HAP-1 (cell line): ENCODE measurements at places on chromosomes 3 and 15.

DNA sequence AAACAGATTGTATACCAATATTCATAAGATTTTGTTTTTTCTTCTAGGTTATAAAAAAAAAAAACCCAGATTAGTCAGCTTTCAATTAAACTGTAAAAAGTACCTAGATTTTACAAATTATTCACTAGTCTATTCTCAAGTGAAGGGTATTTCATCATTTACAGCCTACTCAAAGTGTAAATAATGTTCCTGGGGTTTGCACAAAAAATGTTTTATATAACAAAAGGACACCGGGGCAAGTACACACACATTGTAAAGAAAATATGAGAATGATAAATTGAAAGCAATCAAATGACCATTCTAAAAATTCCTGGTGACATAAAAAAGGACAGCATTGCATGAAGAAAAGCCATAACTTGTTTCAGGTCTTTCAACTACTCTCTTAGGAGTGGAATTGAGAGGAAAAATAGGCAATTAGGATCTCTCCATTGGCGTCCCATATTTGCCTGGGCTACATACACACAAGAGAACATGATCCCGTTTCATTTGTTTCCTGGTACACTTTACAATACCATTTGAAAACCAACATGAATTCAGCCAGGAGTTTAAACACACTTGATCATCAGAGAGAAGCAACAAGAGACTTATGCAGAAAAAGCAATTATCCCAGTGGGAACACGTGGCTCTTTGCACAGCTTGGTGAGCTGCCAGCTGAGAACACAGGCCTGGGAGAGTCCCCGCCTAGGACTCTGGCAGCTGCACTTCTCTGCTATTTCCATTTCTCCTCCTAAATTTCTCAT, 1039.2 kb downstream of the ROBO1 start:
- peak; percentile 85 for DNase-seq

DNA sequence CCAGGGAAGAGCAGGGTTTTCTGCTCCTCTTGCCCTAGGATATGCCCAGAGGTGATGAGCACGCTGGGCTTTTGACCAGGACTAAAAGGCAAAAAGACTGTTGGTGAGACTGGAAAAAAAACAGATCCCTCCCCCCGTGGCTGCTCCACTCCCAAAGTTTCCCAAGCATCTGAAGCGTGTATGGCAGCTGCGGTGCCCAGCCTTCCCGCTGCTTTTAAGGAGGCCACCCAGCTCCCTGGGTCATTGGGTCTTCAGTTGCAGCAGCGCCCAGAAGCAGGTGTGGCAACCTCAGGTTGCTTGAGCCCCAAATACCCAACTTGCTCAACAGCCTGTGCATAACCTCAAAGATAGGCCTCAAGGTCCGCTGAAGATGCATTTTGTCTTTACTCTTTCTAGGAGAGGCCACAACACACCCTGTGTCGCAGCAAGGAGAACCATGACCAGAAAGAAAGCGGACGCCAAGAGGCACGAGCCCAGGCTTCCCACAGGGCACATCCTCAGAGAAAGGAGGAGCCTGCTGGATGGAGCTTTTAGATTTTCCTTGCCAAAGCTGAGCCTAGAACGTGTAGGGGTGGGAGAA, 2.0 kb downstream of the SRGAP3 start:
- no peak for DNase-seq

DNA sequence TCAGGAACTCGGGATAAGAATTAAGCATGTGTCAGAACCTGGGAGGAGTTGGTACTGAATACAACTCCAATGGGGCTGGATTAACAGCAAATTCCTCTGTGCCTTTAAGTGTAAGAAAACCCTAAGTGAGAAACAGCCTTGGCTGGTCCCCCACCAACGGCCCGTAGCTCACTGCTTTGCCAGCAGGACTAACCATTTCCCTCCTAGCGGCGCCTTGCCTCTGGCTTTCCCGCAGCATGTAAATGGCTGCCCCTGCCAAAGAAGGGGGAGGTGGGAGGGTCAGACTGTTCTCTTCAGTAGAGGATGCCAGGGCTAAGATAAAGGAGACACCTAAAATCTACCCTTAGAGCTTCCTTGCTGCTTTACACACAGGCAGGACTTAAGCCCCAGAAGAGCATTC, 51.0 kb upstream of the SH3GL3 start:
- no peak for DNase-seq

DNA sequence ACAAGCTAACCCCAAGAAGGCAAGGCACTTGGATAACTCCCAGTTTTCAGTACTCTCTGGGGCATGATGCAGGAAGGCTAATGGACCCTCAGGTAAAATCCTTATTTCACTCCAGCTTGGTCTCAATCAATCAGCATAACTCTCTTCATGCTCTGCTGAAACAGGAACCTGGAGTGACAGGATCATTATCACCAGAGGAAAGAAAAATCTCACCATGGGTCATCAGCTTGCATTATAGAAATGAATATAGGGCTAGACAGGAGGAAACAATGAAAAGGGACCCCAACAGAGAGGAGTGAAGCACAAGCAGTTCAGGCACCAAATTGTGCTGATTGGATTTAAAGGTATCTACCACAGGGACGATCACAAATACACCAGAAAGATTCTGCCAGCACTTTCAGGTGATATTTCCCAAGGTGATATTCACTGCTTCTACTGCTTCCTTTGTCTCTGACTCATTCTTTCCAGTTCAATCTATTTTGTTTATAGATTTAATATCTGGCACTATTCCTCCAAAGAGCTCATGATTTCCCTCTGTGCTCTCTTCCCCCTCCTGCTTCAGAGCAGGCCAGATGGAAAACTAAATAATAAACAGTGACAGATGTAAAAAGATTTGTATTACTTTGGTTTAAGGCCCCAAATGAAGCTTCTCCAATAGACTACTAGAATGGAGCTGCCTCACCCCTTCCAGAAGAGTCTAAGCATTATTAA, 22.9 kb upstream of the THUMPD3 start:
- no peak for DNase-seq

DNA sequence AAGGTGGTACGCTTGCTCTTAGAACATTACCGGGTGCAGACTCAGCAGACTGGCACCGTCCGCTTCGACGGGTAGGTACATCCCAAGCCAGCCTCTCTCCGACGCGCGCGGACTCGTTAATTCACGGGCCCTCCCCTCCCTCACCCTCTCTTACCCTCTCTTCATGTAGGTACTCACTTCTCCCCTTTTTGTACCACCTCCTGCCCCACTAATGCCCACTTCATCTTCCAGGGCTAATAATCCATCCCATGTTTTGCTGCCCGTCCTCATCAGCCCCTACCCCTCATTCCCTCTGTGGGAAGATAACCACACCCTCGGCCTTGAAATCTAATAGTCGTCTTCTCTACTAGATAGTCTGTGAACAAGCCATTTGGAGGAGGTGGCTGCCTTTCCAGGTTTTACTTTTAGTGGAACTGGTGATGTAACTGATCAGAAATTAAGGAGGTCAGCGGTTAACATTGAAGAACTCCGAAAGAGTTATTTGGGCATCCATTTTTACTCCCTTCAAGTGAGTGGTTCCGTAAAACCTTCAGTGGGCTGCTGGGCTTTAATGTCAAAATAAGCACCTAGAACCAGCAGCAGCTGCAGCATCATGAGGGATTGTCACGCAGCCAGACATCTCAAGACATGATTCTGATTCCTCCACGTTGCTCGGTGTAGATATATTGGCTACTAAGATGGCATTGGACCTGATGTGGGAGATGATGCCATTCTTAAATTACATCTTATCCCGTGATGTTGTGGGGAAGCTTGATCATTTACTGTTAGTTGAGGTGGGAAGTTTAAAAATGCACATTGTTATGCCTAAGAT, 1.3 kb downstream of the FEM1B start:
- DNase-seq: peak; percentile 77

DNA sequence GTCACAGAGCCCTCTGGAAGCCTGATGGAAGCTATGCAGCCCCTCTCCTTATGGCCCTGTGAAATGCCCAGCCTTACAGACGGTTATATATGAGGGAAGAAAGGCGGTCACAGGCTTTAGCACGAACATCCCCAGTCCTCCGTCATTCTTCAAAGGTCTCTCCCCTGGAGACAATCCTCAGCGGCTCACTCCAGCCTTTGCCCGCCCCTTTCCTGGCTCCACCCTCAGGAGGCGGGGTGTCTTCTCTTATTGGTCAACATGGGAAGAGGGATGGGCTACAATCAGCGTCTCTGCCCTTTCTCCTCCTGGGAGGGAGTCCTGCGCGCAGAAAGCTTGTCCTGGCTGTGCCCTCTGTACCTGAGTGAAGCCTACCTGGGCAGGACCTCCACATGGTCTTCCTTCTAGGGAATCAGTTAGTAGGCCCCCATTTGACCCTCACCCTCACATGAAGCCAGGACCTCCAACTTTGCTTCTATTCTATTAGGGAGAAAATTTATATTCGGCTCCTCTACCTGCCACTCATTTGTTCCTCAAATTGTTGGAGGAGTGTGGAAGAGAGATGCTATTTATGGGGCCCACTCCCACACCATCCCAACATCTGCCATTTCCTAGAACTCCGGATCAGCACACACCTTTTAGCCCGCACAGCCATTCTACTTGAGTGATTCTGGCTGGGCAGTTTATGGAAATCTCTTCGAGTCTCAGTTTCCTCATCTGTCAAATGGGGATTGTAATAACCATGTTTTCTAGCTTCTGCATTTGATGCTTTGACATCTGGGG, 112.9 kb upstream of the SLC6A11 start:
- peak; percentile 4 for DNase-seq

DNA sequence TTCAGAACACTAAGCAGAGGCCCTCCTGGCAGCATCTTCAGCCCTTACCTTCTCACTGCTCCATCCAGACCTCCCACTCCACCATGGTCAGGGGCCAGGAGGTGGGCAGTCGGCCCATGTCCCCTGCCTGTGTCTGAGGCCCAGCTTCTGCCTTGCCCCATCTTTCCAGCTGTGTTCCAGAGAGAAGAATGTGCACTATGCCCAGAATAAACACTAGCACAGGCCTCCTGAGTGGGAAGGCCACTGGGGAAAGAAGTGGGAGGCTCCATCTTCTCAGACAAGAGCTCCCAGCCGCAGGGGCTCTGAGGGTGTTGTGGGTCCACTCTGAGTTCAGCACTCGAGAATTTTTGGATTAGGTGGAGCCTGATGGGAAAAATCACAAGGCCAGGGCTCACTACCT, 44.5 kb downstream of the ADCY5 start:
- DNase-seq: no peak

GRCh38 chr3:4981294-4981664, 2.0 kb downstream of the BHLHE40 start:
- no peak for DNase-seq

GRCh38 chr3:129286081-129286480, 7.4 kb downstream of the HMCES start:
- DNase-seq: no peak

- DNase-seq: no peak
Measured at GRCh38 chr3:4078903-4079302, 224.3 kb upstream of the SETMAR start.

GRCh38 chr3:46982546-46982945, 3.1 kb downstream of the NBEAL2 start:
- DNase-seq: no peak

- DNase-seq: no peak
Measured at GRCh38 chr3:32420126-32421038, 28.7 kb downstream of the CMTM7 start.

DNA sequence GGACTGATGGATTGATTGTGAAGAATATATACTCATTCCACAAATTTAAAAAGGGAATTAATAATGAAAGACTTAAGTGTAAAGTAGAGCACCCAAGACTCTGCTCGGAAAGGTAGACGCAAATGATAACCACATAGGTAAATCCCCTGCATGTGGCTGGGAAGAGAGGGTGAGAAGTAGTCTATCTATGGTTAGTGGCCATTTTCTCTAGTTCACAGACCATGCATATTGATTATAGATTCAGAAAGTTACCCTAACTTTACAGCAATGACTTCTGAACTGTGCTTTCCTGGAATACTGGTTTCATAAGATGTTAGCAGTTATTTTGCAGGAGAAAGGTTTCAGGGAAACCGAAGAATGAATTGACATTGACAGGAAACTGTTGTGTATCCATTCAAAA, 51.7 kb downstream of the CASR start:
- no peak for DNase-seq

GRCh38 chr15:87167706-87168105, 1088.0 kb downstream of the AGBL1 start:
- DNase-seq: no peak

DNA sequence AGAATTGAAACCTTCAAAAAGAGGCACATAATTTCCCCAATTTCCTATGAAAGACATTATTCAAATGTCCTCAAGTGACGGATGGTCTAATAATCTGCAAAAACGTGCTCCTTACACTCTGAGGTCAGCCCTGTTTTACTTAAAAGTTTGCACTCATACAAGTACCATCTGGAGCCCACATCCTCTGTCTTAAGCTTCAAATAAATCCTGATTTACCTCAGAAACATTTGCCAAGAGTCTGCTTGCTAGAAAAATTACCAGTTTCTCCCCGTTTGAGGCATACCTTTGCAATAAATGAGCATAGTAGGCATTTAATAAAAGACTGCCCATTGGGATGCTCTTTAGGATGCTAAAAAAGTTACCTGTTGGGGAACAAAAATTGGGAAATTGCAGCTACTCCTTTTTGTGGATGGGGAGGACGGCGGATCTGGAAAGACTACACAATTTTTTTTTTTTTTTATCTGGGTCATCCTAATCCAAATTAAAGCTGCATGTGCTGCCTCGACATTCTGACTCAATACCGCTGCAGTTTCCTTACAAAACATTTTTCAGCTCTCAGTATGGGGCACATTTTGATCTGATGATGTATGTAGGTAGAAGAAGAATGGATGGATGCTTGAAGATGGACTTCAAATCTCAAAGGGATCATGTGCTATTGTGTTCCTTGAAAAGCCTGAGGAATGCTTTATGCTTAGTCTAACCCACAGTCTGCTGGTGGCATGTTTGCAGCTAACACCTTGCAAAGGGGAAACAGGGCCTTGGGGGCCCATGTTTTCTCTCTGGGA, 233.7 kb upstream of the ADAMTS9 start:
- DNase-seq: no peak

- DNase-seq: no peak
Measured at GRCh38 chr3:194165271-194166018, 29.5 kb downstream of the HES1 start.

- DNase-seq: no peak
Measured at GRCh38 chr15:70783041-70783440, 19.7 kb upstream of the UACA start.

GRCh38 chr3:43757666-43758321, 67.1 kb downstream of the ABHD5 start:
- DNase-seq: no peak

GRCh38 chr15:25670025-25670554, 193.0 kb downstream of the ATP10A start:
- DNase-seq: peak; percentile 84

DNA sequence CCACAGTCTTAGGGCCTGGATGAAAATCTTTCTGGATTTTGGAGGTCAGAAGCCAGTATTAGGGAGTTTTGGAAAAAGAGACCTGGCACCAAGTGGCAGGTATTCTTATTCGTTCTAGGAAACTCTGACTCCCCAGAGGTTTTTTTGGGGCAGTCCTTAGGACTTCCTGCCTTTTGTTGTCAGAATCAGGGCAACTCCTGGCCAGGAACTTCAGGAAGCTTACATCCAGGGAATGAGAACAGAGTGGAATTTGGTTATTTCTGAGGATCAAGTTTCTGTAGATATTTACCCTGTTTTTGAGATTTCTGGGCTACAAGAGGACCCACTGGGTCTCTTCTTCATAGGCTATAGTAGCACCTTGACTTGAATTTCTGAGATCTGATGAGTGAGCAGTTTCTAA, 15.5 kb downstream of the SCN10A start:
- no peak for DNase-seq

GRCh38 chr3:99669879-99670555, 31.6 kb downstream of the COL8A1 start:
- DNase-seq: no peak

GRCh38 chr3:107263269-107264021, 113.8 kb upstream of the CCDC54 start:
- no peak for DNase-seq
